ENCODE measurements at places on chromosomes 2 and 18. TPM values are rescaled to one million over a fixed set of nuclear protein-coding genes. Genes with fewer than 3 reads are reported as not detected.

Gene C2orf72
- 1.2 TPM for polyA plus RNA-seq

Gene CDK15
- 0.13 TPM for polyA plus RNA-seq

Gene METTL4
- 7.9 TPM for polyA plus RNA-seq

Gene ACMSD
- 0.60 TPM for polyA plus RNA-seq

Gene EMILIN1
- polyA plus RNA-seq = 4.2 TPM

Gene HNMT
- 36.1 TPM for polyA plus RNA-seq

Gene FAM117B
- polyA plus RNA-seq = 6.4 TPM

Gene TMEM247
- not detected for polyA plus RNA-seq

Gene TMEM163
- polyA plus RNA-seq = 21.6 TPM

All from adrenal gland (tissue), 19 donors.